Femur (tissue), 1 donor: ENCODE measurements at places on chromosomes 5 and 9.
A peak's percentile ranks its signal among the peaks of the same experiment; 100 is the strongest.

DNA sequence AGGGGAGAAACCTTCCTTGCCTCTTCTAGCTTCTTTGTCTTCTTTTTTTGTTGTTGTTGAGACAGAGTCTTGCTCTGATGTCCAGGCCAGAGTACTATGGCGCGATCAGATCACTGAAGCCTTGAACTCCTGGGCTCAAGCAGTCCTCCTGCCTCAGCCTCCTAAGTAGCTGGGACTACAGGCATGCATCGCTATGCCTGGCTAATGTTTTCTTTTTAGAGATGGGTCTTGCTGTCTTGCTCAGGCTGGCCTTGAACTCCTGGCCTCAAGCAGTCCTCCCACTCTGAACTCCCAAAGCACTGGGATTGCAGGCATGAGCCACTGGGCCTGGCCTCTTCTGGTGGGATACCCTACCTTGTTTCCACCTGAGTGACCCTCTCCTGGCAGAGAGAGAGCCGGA is 3.4 kb upstream of the PAXX start:
- DNase-seq = no peak

DNA sequence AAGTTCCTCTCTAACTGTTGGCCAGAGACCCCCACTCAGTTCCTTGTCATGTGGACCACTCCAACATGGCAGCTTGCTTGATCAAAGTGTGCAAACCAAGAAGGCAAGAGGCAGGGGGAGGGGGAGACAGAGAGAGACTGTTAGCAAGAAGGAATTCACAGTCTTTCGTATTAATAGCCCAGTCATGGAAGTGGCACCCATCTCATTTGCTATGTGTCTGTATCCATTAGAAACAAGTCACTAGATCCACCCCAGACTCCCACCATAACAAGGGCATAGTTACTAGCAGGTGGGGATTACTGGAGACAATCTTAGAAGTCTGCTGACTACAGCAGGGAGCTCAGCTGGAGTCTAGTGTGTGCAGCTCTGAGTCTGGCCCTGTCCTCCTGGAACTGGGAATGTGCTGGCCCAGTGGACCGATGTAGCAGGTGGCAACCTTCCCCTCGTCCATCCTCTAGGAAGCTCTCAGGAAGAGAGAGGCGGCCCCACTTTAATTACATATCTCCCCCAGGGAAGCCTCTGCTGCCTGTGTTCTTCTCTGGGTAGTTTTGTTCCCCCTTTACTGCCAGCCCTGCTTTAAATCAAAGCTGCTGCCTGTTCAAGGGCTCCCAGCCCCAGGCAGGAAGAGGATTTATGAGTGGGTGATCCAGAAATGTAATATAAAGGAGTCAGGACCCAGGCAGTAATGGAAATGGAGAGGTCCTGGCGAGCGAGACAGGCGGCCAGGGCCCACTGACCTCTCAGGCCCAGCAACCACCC is 47.8 kb upstream of the ALDH1B1 start:
- no peak for DNase-seq

- no peak for DNase-seq
These were observed 129.7 kb downstream of the YIPF5 start for GRCh38 chr5:144040615-144041305.

DNA sequence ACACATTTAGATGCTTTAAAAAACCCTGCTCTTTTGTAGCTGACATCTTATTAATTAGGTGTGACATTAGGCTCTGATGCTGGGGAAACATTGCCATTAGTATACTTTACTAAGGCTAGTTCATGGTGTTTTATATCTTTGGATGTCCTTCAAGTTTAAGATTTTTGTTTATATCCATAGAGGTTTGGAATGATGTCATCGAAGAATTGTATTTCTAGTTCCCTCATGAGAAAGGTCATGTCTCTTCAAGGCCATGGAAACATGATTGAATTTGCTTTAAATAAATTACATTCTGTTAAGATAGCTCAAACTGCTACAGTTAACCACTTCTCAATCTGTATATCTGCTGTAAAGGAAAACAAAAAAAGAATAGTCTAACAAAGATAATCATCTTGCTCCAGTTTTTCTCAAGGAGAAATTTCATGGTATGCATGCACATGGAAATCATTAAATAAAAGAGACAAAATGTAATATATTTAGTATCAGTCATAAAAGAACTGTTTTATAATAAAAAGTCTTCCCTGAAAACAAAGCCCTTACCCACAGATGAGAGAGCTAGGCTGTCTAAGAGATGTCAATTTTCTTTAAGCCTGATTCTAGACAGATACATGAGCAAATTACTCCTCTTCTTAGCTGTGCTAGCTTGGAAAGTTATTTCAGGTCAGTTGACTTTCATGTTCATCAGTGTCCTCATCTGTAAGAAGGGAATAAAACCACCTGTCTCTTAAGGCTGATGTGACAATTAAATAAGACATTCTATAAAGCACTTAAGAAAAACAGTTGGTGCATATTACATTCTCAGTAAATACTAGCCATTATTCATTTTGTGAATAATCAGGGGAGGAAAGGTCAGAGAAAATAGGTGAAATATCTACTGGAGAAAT is 25.0 kb upstream of the STARD4 start:
- no peak for DNase-seq

- DNase-seq = no peak
These were observed 1.3 kb downstream of the PPP2R2B start for GRCh38 chr5:146877178-146877681.

DNA sequence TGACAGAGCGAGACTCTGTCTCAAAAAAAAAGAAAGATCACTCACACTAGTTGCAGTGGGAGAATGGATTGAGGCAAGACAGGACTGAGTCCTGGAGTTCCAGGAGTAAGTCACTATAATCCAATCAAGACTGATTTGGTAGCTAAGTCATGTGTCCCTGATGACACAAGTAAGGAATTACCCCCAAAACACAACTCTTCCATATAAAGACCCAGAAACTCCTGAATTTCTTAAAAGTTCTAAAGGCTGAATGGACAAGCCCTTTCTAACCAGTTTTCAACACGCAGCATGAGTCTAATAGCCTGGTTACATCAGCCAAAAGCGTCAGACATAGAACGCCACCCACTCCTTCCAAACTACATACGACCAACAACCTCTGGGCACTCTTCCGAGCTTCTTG is 2.5 kb downstream of the ZFP62 start:
- no peak for DNase-seq

GRCh38 chr5:144310621-144311020 is 139.9 kb downstream of the KCTD16 start:
- no peak for DNase-seq

DNA sequence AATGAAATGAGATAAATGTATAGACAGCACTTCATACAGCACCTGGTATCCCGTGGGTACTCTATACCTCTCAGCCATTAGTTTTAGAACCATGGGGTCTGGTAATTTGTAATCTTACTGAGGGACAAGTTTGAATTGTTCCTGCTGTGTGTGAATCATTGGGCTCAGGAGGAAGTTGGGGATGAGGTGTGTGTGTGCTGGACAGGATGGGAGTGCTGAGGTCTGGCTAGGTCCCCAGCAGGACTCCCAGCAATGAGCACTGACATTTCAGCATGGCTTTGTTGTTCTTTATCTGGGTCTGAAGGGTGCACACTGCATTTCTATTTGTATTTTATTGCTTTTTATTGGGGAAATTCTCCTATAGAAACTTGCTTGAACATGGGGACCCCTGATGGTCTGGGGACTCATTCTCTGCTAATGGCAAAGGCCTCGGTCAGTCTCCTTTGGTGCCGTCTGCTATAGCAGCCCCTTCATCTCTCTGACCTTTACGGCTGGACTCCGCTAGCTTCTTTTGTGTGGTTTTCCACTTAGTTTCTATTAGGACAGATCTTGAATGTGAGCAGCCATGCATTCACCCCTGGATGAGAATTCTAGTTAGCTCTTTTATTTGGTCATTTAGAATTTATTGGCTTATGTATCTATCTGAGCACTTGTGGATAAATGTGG is 98.1 kb downstream of the SREK1 start:
- DNase-seq = no peak

- no peak for DNase-seq
These were observed 248.7 kb downstream of the TAF11L14 start for GRCh38 chr5:17882760-17883488.

DNA sequence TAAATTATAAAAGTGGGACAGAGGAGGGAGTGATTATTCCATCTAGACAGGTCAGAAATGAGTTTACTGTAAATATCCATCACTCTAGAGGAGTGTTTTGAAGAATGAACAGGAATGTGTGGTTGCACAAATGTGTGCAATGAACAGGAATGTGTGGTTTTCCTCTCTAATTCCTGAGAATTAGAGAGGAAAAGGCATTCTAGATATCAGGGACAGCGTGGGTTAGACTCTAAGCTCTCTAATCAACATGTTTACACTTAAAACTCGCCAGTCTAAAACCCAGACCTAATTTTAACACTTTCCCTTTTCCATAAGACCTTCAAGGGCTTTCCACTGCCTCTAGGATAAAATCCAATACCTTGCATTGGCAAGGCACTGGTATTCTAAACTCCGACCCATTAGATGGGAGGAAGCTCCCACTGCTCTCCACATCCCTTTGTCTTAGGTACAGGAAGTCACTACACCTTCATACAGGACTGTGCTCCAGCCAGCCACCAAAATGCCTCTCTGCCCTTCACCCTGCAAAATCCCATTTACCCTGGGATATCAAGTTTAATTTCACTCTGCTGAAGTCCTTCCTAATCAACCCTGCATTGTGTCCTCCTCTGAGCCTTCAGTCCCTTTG is 67.9 kb downstream of the NFIB start:
- no peak for DNase-seq

GRCh38 chr9:83596899-83597504 is 25.9 kb upstream of the IDNK start:
- DNase-seq = peak; percentile 38

DNA sequence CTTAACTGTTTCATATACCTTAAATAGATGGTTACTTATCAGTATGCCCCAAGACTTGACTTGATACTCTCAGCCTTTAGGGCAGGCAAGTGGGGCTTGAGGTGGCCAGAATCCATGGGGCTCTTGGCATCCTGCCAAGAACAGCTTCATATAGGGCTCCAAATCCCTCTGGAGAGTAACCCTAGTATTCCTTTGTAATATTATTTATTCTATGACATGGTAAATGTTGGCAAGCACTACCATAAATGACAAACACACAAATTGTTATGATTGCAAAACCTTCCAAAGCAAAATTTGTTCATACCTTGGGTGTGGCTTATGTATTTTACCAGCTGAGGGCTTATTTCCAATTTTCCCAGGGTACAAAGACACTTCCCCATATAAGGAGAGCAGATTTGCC is 257.4 kb upstream of the TRPC7 start:
- no peak for DNase-seq

- DNase-seq = no peak
These were observed 126.4 kb downstream of the ADAMTS6 start for GRCh38 chr5:65355301-65355700.

- no peak for DNase-seq
These were observed 715.2 kb upstream of the DMAC1 start for GRCh38 chr9:8514760-8515159.

DNA sequence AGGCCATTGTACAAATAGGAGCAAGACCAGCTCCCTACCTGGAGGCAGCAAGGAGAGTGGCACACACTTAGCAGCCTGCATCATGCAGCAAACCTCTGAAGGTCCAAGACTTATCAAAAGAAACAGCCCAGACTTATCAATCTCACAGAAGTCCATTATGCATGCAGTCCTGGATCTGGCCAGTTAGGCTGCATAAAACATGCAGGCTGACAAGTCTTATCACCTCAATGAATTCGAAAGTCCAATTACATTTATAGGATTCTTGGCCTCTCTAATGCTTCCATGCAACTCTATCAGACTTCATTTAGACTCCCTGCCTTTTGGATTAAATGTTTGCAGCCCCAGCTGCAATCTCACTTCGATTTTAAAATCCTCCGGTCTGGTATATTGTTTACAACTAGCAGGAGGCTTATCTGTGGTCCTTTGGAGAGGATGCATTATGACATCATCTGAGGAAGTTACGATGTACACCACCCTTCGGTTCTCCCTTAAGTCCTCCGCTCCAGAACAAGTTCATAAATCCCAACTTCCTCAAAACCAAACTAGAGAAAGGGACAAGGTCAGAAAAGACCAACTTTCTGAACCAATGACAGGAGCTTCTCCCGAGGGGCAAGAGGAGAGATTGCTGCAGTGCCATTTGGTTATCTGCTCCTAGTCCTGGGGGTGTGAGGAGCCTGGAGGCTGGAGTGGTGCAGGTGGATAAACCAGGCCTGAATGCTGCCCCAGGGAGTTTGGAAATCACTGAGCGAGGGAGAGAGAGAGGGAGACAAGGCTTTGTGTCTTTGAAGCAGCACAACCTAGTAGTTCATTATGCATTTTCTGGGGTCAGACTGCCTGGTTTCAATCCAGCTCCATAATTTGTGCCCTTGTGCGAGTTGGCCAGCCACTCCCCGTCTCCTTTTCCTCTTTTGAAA is 313.9 kb downstream of the TLE1 start:
- DNase-seq = no peak

- no peak for DNase-seq
These were observed 18.9 kb upstream of the NSMF start for GRCh38 chr9:137477778-137478612.

DNA sequence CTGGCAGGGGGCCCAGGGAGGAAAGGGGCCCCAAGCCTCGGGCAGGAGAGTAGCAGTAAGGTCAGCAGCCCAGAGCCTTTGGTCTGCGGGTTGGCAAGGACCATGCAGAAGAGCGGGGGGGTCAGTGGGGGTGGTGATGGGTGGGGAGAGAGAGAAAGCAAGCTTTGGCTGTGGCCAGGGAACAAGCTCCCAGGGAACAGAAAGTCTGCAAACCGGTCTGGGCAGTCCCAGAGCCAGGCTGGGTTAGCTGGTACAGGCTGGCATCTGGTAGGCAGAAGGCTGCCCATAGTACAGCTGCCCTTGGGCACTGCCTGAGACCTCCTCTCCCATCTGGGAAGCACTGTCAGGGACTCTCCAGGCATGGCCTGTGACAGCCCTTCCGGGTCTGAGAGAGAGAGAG is 10.5 kb upstream of the EPB41L4B start:
- DNase-seq = peak; percentile 81

GRCh38 chr5:123803359-123803758 is 291.4 kb downstream of the CSNK1G3 start:
- no peak for DNase-seq

DNA sequence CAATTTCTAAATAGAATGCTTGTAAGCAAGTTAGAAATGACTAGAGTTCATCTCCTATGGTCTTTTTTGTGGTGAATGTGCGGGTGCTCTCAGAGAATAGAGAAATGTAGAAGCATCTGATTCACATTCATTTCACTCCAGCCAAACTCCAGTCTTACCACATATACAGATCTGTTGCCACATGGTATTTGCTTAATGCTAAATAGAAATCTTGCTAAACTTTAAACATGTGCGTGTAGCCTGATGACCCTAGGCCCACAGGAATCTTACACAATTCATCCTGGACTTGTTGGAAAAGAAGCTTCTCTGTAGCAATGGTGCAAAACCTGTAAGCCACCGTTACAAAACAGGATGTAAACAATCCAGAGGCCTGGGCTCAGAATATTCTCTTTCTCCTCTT is 135.2 kb downstream of the PCSK1 start:
- DNase-seq = no peak

DNA sequence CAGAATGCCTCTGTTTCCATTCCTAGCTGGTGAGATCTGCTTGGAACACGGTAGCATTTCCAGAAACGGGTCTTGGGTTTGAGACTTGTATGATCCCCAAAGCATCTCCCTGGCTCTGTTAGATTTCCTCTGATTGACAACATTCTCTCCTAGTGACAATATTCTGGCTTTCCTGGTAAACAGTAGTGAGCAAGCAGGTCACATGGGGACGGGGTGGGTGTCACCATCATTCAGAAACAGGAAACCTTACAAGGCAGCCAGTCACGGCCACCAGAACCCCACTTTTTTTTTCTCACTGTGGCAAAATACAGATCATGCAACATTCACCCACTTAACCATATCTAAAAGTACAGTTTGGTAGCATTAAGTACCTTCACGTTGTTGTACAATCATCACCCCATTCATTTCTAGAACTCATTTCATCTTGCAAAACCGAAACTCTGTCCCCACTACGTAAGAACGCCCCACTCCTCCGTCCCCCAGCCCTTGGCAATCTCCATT is 90.1 kb upstream of the LMX1B start:
- no peak for DNase-seq
